RKO (cell line): ENCODE measurements at places on chromosomes 16 and 17.

- DNase-seq, result no peak
Measured at GRCh38 chr16:62661435-62661834, 625.2 kb upstream of the CDH8 start.

DNA sequence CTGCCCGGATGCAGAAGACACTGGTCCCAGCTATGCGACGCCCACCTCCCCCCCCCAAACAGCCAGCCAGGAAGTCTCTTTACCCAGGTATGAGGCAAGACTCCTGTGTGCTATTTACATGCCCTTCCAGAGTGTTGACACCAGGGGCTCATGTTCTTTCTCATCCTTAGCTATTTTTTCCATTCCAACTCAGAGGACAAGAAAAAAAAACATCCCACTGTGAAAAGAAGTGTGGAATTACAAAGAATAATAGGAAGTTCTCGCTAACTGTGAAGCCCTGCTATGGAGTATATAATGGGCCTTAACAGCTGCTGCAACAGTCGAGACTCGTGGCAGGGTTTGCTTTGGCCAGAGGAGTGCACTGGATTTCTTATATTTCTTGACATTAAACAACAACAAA lies 584.9 kb downstream of the CDH13 start:
- no peak for DNase-seq

DNA sequence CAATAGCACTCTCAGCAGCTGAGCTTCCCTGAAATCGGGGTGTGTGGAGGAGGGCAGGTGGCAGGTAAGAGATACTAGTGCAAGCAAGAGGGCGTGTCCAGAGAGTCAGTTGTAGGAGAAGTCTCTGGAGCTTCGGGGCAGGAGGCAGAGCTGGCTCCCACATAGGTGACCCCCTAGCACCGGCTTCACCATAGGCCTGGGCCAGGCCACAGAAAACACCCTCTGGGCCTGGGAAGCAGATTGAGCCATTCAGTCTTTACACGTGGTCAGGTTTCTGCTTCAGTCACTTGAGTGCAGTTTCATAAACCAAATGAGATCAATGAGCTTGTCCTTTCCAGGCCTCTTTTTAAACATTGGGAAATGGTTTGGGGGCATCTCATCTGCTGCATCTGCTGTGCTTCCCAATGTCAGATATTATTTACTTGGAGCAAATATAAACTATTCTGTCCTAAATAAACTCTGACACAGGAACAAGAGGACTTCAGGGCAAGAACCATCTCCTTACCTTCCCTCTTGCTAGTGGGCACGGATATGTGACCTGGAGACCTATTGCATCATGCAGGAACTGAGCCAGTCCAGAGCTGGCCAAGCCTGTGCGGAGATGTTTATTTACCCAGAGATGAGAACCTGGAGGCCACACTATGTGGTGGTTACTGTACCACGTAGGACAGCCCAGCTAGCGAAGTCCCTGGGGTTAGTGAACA lies 16.1 kb downstream of the CCR7 start:
- no peak for DNase-seq

DNA sequence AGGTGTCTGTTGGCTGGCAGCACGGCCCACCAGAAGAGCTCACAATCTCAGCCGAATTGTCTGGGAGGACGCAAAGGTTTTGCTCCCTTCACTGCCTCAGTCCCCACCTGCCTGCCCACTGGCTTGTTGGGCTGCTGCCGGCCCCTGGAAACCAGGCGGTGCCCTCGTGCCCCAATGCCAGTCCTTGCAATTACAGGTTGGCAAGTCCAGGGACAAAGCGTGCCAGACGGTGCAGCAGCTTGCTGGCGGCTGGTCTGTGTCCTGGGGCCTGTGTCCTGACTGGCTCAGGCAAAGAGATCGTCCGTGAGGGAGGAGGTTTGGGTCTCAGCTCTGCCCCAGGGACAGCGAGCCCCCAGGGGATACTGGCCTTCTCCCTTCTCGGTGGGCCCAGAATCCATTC lies 24.6 kb upstream of the SPNS2 start:
- no peak for DNase-seq

- DNase-seq, result no peak
Measured at GRCh38 chr16:69839240-69839688, 77.1 kb downstream of the WWP2 start.

GRCh38 chr17:35969558-35970380 lies 11.5 kb downstream of the CCL16 start:
- DNase-seq, result peak; percentile 79

DNA sequence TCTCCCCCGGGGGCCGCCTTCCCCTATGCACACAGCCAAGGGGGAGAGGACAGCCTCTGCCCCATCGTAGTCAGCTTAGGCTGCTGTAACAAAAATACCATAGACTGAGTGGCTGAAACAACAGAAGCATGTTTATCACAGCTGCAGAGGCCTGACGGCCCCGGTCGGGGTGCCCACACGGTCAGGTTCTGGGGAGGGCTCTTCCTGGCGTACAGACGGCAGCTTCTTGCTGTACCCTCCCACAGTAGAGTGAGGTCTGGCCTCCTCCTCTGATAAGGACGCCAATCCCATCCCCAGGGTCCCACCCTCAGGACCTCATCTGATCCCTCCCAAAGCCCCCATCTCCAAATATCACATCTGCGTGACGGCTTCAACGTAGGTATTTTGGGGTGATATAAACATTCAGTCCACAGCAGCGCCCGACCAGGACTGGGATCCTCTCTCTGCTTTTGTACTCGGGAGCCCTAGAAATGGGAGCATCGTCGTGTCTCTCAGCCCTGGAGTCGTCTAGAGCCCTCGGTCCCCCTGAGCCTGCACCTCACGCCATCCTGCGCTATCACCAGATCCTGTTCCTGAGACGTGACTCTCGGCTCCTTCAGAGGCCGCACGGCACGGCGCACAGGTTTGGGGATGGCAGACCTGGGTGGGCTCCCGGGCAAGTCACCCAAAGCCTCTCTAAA lies 67.8 kb downstream of the RPH3AL start:
- no peak for DNase-seq

- no peak for DNase-seq
Measured at GRCh38 chr17:71677439-71677838, 443.4 kb upstream of the SOX9 start.

DNA sequence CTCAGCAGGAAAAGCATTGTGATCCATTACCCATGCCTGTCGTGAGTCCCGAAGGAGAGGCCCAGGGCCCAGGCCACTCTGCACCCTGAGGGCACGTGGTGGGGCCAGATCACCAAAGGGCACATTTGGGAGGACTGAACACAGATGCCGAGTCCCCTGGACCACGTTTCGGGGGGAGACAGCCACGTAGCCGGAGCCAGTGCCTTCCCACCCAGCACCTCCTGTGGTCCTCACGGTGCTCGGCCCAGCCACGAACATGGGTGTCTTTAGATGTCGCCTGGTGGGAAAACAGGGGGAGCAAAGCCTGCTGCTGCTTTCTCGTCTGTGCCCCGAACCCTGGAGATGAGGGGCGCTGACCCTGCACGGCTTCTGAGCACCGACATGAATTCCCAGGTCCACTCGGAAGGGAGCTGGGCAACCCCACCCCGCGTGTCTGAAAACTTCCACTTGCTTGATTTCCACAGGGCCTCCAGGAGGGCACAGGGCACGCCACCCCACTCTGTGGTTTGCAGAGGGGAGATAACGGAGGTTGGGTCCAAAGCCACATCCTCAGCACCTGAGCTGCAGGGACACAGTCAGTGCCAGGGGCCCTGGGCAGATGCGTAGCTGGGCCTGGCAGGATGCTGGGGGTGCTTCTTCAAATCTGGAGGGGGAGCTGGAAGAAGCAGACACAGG lies 14.4 kb downstream of the CBFA2T3 start:
- no peak for DNase-seq

- DNase-seq, result no peak
Measured at GRCh38 chr17:33637534-33637933, 344.4 kb upstream of the ASIC2 start.

- no peak for DNase-seq
Measured at GRCh38 chr17:9004132-9004960, 17.0 kb upstream of the NTN1 start.

- peak; percentile 69 for DNase-seq
Measured at GRCh38 chr17:386141-386876, 33.7 kb upstream of the RPH3AL start.
